ENCODE measurements at places on chromosomes 4 and X.
A peak's percentile ranks its signal among the peaks of the same experiment; 100 is the strongest.

DNA sequence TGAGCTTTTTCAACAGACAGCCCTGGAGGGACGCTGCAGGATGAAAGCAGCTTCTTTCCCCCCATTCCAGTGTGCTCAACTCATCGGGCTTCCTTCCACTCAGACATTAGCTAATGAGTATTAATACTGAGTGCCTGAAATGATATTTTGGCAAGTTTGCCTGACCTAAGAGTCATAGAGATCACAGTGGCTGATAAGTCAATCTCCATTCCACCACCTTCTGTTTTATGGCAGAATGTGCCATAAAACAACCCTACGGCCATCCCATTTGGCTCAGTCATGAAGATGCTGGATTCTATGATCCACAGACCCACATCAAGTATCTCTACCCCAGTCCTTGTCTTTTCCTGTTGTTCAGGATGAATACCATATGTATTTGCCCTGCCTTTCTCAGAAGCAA lies 48.3 kb upstream of the MAB21L2 start:
- no peak for DNase-seq

DNA sequence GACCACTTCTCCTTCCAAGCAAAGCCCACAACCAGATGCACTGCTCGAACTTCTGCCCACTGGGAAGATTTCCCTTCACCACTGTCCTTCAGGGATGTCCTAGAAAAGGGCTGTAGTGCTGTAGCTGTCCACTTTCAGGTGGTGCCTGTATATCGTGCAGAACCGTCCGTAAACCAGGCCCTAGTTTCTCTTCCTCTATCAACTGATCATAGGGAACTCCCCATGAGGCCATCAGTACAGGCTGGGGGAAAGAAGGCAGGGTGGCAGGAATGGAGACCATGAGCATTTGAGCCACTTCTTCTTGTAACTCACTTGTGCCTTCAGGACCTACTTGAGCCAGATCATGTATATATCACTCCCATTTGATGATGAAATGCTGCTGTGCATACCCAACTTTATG lies 57.3 kb upstream of the FAM9B start:
- no peak for DNase-seq

- DNase-seq: no peak
Measured at GRCh38 chr4:152849350-152849749, 69.6 kb downstream of the ARFIP1 start.

DNA sequence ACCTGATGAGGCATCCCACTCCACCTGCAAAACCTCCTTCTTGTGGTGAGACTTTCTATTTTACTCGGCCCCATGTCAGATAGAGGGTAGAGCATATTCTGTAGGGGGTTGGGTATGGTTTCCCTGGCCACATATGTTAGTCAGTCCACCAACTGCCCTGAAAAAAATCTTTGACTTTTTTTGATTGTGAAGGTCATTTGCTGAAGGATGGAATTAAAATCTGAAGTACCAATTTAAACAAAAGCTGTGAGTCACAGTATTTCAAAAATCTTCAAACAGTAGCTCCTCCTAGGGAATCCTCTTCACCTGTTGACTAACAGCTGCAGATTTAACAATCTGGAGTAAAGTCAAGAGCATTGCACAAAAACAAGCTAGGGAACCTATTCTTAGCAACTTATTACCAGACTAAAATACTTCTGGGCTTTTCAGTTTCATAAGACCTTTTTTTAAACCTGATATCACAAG lies 8.0 kb upstream of the CCDC110 start:
- DNase-seq: no peak

GRCh38 chr4:163515198-163515597 lies 20.7 kb downstream of the TMA16 start:
- DNase-seq: no peak

GRCh38 chr4:176099314-176099713 lies 33.7 kb downstream of the WDR17 start:
- DNase-seq: no peak

DNA sequence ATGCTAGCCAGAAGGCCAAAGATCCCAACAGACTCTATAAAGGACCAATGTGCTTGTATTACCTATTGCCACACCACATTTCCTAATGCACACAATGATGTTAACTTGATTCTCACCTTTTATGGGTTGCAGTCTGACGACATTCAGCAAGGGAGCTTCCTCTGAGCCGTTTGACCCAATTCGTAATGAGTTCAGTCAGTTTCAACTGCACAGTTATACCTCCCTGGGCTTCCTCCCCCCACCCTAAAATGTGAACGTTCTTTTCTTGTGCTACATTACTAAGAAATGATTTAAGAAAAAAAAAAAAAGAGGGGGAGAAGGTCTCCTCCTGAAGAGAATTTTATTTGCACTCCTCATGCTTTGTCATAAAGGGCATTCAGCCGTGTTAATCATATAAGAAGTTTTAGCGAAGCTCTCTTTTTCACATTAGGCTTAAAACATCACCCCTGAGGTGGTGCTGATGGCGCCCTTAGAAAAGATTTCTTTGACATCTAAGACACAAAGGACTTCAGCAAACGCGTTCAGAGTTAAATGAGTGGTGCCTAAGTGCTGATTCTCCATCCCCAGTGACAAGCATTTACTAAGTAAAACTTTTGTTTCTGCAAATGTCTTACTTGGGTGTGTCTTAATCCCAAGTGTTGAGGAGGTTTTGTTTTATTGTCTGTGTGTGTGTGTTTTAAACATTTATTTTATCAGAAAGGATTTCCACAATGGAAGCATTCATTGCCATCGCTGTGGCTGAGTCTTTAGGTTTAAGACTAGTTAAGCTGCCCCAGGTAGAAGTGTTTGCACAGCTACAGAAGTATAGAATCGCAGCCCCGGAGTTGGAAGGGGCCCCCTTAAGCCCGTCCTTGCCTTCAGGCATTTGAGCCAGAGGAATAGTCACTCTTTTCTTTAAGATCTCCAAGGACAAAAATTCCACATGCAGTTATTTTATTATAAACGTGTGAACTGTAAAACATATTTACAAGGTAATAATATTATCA lies 15.2 kb upstream of the GPC3 start:
- DNase-seq: no peak

DNA sequence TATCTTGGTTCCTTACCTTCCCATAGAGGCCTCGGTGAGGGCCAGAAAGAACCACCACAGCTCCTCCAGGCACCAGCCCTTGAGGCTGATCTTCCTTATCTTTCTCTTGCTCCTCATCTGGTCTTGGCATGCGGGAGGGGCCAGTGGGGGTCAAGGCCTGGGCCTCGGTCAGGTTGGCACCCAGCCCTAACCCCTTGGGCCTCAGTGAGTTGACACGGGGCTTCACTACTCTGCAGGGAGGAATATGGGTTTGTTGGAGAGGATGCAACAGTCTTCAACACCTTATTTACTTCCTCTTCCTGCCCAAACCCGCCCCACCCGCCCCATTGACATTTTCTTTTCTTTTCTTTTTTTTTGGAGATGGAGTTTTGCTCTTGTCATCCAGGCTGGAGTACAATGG lies 6.0 kb downstream of the GPKOW start:
- no peak for DNase-seq

GRCh38 chr4:85637778-85638177 lies 162.8 kb downstream of the ARHGAP24 start:
- DNase-seq: no peak

- peak; percentile 1 for DNase-seq
Measured at GRCh38 chrX:22314211-22314610, 41.5 kb downstream of the CBLL2 start.

DNA sequence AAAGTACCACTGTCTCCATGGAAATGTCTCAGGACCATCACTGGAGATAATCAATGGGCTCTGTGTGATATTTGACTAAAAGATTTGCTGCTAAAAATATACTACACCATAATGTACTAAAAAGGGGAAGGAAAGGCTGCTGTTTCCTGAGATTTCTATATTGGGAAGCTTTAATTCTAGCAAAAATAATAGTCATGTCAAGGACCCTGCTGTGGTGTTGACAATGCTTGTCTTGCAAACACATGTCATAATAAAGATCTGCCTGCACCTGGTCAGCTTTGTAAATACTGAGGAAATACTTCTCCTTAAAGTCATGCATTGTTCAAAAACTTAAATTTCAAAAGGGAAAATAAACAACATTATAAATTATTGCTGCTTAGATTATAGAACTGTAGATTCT lies 417.9 kb downstream of the GPM6A start:
- no peak for DNase-seq

GRCh38 chr4:141036786-141037185 lies 96.5 kb downstream of the RNF150 start:
- DNase-seq: peak; percentile 58

DNA sequence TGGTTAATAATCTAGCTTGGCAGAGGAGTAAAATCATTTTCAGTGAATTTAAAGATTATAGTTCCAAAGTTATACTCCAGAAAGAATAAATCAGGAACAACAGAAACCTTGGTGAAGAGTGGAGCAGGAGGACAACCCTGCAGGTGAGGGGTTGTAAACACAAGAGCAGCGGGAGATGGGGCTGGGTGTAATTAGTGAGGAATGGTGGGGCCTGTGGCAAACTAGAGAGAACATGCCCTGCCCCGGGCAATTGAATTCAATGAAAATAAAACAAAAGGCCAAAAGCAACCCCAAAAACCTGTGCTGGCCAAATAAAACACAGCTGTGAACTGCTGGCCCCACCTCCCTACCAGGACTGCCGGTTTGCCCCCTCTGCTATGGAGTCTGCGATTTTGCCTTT lies 325.2 kb downstream of the NR3C2 start:
- no peak for DNase-seq

- peak; percentile 41 for DNase-seq
Measured at GRCh38 chrX:112826023-112826422, 14.6 kb downstream of the AMOT start.

- DNase-seq: no peak
Measured at GRCh38 chr4:135281230-135281629, 1079.6 kb upstream of the PABPC4L start.

GRCh38 chrX:110584083-110584482 lies 211.5 kb downstream of the CHRDL1 start:
- no peak for DNase-seq

- no peak for DNase-seq
Measured at GRCh38 chrX:2159393-2159792, 341.4 kb downstream of the DHRSX start.

DNA sequence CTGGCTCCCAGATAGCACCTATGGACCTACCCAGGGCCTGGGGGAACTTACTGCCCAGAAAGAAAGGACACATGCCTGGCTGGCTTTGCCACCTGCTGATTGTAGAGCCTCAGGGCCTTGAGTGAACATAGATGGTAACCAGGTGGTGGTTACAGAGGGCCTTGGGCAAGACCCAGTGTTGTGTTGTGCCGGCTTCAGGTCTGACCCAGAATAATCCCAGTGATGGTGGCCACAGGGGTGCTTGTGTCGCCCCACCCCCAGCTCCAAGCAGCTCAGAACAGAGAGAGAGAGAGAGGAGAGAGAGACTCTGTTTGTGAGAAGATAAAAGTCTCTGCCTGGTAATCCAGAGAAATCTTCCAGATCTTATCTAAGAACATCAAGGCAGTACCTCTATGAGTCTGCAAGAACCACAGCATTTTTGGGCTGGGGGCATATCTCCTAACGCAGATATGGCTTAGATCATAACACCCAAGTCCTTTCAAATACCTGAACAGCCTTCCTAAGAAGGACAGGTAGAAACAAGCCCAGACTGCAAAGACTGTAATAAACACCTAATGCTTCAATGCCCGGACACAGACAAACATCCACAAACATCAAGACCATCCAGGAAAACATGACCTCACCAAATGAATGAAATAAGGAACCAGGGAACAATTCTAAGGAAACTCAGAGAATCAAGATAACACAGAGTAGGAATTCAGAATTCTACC lies 16.3 kb upstream of the RP2 start:
- DNase-seq: no peak

DNA sequence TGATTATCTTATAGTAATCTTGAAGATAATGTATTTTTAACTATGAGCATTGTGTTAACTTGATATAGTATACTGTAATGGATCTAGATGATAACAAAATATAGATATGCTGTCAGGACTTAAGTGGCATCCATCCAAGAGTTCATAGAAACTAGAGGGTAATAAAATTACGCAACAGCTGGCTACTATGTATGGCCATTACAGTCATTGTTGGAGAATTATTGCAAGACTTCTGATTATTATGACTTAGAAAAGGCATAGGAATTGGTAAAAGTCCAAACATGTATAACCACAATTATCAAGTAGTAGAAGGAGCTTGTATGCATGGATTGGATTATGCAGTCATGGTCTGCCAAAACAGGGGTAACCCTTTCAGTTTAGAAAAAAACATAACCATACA lies 9.5 kb downstream of the OGT start:
- peak; percentile 43 for DNase-seq

DNA sequence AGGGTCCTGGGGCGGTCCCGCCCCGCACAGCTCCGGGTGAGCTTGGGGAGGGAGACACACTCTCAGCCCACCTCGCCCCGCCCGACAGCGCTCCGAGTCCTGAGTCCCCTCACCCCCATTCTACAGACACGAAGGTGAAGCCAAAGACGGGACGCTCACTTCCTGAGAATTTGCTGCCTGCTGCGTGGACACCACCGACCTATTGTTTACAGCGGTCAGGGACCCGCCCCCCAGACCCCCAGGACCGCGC lies 796 bp upstream of the ZNF141 start:
- DNase-seq: no peak

GRCh38 chr4:7338876-7339623 lies 95.7 kb downstream of the PSAPL1 start:
- DNase-seq: no peak

DNA sequence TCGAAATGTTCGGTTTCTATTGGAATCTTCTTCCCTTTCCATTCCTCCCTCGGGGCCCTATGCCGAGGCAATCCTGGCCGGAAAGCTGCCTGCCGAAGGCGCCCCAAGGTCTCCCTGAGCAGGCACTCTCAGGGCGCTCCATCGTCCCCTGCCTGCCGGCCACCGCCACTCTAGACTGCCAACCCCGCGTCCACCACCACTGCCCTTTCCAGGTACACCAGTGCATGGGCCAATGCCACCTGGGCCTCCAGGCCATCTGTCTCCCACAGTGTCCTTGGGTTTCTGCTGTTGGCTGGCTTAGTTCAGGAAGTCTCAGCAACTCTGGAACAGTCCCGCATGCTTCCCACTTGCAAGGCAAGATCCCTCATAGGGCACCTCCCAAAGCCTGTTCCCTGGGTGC lies 14.6 kb downstream of the CTAG1A start:
- DNase-seq: no peak

DNA sequence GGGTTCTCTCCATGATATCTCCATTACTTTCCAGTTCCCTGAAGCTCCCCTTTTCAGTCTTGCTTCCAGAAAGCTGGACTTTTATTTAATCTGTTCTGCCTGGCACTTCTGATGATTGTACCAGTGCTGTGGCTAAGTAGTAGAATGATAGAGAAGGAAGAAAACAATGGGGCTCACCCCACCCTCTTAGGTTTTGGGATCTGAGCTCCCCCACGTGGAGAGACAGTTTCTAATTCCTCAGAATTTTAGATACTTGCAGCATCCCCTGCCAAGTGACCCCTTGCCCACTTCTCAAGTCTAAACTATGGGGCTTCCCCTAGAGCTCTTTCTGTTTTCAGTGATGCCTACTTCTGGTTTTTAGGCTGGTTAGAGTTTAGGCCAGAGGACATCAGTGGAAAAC lies 73.9 kb downstream of the GC start:
- no peak for DNase-seq
